Gastroesophageal sphincter (tissue), 4 donors: ENCODE measurements at places on chromosomes 1 and 21.

DNA sequence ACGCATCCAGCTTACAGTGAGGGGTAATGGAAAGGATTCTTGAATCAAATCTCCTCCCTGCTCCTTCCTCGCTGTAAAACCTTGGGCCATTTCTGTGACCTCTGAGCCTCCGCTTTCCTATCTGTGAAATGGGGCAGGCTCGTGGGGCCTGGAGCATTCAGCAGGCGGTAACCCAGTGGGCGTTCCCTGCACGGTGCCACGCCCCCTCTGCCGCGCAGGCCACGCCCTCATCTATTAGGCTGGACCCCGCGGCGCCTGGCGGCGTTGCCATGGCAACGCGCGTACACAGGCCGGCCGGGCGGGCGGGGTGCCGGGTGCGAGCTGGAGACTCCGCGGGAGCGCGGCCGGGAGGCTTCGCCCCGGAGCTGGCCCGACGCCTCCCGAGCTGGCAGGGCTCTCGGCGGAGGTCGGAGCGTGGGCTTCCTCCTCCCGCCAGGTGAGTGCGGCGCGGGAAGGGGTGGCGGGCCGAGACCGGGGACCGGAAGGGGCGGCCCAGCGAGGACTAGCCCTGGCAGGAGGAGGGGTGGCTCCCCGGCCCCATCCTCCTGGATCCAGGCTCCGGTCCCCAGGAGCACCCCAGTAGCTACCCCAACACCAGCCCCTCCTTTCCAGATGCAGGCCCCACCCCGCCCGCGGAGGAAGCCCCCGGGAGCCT is at the start of gene FHAD1:
Gene FHAD1, plus strand, starts transcription at position 264 of the 655 bp plus-strand sequence. CDS start 4,562 bp downstream, outside the sequence.
- ATAC-seq = peak; percentile 34

DNA sequence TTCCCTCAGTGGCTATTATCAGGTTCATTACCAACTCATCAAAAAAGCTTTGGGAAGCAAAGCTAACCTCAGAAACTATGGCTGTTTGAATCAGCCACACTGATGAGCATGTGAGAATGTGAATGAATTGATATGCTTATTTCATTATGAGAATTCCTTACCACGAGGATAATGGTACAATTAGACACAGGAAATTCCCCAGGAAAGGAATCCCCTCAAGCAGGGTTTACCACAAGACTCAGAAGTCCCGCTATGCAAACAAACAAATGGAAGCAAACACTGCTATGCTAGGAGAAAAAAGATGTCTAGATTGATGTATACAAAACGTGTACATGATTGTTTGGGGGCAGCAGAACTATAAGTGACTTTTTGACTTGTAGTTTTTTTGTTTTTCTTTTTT is 205.0 kb downstream of the HMCN1 start:
- ATAC-seq = no peak

DNA sequence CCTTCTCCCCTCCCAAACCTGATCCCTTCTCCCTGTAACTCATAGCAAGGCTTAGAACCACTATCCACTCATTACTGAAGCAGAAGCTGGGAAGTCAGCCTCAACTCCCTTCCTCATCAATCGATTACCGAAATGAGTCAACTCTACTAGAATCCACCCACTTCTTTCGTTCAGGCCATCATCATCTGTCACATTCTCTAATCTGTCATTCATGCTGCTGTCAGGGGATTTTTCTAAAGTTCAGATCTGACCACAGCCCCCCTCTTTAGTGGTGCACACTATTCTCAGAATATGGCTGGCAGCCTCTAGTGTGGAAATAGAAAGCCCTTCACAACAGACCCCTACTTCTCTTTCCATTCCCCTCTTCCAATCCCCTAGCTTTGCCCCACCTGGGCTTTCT is 5.1 kb downstream of the NT5C1A start:
- ATAC-seq = no peak

DNA sequence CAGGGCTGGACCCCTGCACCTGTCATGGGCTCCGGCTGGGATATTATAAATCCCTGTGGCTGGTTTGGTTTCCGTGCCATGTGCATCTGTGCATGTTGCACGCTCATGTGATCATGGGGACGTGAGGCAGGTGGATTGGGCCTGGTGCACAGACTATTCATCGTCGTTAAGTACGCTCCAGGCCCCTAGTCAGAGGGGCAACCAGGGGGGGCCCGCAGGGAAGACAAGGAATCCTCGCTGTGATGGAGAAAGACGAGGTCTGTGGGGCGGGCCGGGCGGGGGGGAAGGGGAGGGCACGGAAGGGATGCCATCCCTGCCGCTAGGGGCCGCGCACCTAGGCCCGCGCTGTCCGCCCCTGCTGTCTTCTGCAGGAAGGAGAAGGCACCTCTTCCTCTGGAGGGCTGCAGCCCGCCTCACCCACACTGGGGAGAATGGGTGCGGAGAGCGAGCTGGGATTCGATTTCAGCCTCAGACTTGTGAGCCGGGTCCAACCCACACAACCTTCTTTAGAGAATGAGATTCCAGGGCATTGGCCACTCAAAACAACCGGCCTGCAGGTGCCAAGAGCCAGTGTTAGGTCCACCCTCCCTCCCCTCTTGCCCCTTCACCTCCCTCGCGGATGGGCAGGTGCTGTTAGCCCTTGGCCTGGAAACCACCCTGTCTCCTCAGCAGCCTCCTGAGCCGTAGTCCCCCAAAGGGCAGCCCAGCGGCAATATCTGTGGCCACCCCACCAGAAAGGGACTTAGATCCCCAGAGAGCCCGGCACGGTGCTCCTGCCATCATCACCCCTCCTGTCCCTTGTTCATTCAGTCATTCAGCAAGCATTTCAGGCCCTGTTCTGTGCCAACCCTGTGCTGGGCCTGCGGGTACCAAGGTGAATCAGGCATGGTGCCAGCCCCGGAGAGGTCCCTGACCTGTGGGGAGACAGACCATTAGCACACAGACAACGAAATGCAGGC is 950 bp upstream of the LRP8 start:
- no peak for ATAC-seq

- ATAC-seq = no peak
These were observed 30.2 kb upstream of the CD101 start for GRCh38 chr1:116971258-116971860.

DNA sequence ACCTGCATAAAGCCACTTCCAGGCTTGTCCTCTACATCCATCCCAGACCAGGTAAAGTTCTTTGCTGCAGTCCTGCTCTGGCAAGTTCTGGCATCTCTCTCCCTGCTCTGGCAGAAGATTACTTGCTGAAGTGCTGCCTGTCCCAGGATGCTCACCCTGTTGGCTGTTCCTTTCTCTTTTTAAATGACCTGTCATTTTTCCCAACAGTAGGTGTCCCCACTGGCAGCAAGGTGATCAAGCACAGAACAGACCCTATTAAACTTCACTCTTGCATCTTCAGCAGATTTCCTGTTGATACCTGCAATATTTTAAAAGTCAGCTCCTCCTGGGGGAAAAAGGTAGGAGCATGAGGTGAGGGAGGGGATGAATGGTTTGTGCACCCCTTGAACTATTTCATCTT is 332.6 kb downstream of the PBX1 start:
- ATAC-seq = no peak

GRCh38 chr1:3539707-3540425 is 71.4 kb downstream of the MEGF6 start:
- peak; percentile 47 for ATAC-seq

GRCh38 chr1:3714284-3714741 is 37.9 kb upstream of the CCDC27 start:
- ATAC-seq = no peak
